ENCODE measurements at places on chromosomes 11 and 22.

DNA sequence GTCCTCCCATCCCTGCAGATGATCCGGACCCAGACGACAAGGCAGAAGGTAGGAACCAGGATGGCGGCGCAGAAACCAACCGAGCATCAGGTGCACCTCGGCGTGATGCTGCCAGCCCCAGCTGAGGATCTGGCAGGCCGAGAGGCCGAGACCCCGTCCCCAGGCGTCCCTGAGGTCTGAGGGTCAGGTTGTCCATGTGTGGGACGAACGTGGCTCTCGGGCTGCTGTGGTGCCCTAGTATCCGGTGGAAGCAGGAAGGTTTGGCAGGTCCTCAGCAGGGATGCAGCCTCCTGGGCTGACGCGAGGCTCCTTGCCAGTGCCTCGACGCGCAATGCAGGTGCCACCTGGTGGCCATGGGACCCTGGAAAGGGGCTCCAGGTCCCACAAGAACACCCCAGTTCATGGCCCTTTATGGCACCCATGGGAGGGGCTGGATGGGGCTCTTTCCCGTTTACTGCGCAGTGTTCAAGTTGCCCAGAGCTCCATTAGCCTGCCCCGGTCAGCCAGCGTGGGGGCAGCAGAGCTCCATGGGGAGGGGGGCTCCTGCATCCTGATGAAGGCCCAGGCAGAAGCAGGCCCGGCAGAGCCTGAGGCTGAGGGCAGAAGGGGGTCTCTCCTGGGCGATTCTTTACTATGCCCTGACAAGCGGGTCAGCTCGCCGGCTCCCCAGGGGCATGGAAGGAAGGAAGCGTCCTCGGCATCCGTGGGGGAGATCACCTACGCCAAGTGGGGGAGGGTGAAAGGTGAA lies 129.9 kb downstream of the CTTN start:
- no peaks in the 10 kb centered on the region for H3K36me3 ChIP-seq
- no peak overlapping the region for H3K27ac ChIP-seq
- H3K27me3 ChIP-seq, result no peaks in the 10 kb centered on the region

DNA sequence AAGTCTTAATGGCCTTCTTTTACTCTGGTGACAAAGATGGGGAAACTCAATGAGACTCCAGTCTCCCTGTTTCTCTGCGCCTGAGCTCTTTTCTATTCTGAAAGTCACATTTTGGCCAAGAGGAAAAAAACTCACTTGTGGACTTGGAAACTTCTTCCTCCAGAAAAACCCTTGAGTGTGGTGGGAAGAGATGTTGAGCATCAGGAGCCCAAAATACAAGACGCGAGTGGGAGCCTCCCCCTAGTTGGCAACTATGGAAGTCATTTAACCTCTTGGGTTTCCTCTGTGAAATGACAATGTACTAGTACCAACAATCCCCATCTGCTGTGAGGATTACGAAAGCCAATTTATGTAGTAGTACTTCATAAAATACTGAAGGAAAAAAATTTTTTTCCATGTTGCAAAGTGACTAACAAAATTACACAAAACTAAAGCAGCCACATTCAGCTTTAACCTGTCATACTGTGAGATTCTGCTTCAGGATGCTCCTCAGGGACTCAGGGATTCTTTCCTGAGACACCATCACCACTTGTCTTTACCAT lies 524 bp upstream of the SLC25A17 start:
- H3K27me3 ChIP-seq, result no peaks in the 10 kb centered on the region
- DNase-seq, result no peak

DNA sequence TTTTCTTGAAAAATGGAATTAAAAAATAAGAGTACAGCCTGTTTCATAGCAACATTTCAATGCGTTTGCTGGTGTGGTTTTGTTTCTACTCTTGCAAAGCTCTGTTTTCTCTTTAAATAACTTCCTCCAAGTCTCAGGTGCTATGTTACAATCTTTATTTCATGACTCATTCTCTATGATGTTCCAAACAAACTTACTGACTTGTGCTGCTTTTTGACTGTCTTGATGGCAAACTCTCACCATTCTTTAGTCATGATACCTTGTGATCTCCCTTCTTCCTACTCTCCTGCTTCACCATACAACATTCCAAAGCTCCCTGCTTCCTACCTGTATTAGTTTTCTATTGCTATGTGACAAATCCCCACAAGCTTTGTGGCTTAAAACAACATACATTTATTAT lies 166.1 kb downstream of the C11orf91 start:
- H3K27ac ChIP-seq, result no peak overlapping the region
- H3K27me3 ChIP-seq, result no peaks in the 10 kb centered on the region
- DNase-seq, result no peak
- no peak overlapping the region for H3K4me3 ChIP-seq

- no peak overlapping the region for H3K4me3 ChIP-seq
- no peaks in the 10 kb centered on the region for H3K36me3 ChIP-seq
- H3K27ac ChIP-seq, result no peak overlapping the region
- H3K27me3 ChIP-seq, result no peaks in the 10 kb centered on the region
These were observed 51.7 kb upstream of the OR9Q1 start for GRCh38 chr11:57972013-57972367.

GRCh38 chr11:5007561-5007960 lies 12.9 kb downstream of the OR51L1 start:
- no peak for DNase-seq
- no peak overlapping the region for H3K4me3 ChIP-seq
- no peak overlapping the region for H3K27ac ChIP-seq
- no peaks in the 10 kb centered on the region for H3K36me3 ChIP-seq
- no peaks in the 10 kb centered on the region for H3K4me1 ChIP-seq

DNA sequence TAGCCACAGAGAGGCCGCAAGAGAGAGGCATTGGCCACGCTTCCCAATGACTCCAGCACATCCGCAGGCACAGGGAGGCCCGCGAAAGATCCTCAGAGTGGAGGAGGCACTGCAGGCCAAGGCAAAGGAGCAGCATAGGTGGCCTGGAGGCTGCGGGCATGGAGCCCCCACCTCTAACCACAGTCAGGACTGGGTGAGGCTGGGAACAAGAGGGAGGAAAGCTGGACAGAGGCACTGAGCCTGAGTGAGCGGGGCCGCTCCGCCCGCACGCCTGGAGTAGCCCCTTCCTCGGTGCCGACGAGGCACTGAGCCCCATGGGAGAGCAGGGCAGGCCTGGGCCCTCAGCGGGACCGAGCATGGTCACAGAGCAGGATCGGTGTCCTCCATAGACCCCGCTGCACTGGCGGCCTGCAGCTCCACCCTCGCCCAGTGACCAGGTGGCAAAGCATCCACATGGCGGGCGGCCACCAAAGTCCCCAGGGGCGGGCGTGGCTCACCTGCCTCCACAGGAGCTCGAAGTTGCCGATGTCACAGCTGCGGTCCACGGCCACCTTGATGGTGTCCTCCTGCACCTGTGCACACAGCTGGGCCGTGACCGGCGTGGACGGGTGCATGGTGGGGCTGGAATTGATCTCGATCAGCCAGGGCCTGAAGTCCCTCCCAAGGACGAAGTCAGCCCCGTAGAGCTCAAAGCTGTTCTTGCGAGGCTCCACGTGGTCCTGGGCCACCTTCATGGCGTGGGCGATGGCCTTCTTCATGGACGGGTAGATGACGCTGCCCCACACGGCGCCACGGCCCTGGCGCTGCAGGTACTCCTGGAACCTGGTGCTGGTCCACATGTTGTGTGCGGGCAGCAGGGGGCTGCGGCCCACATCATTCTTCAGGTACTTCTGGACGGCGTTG lies 18.9 kb upstream of the IL17REL start:
- DNase-seq, result no peak
- H3K27me3 ChIP-seq, result peaks cover 10% of the 10 kb centered on the region
- no peaks in the 10 kb centered on the region for H3K36me3 ChIP-seq
- H3K27ac ChIP-seq, result no peak overlapping the region
- H3K4me1 ChIP-seq, result peaks cover 37% of the 10 kb centered on the region
- H3K4me3 ChIP-seq, result no peak overlapping the region

GRCh38 chr22:43667656-43668055 lies 144.4 kb downstream of the EFCAB6 start:
- H3K4me3 ChIP-seq, result no peak overlapping the region
- H3K4me1 ChIP-seq, result no peaks in the 10 kb centered on the region
- H3K27ac ChIP-seq, result no peak overlapping the region

DNA sequence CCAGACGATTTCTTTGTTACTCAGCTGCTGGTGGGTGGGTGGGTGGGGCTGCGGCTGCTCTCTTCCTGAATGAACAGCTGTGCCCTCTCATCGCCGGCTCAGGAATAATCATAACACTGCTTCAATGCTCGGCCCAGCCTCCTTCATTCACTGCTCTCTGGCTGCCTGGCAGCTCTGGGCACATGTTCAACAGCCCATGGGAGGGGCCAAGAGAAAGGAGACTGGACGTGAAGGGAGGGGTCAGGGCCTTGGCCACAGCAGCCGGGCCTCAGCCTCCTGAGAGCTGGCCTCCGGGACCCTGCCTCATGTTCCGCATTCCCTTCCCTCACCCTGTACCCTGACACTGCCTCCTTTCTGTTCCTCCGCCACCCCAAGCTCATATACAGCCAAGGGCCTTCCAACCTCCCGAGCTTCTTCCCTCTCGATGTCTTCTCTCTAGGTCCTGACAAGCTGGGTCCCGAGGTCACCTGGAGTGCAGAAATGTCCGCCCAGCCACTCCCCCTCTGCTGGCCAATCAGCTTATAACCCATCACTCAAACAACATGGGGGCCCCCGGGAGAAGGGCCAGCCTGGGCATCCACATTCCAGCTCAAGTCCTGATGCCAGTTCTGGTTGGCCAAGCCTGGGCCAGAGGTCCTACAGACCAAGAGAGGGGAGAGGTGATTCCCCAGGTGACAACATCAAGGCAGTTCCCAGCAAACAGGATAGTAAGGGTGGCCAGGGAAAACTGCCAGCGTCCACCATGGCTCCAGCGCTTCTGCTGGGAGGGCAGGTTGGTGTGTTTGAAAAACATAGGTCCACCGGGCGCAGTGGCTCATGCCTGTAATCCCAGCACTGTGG lies 3.2 kb upstream of the CSDC2 start:
- no peaks in the 10 kb centered on the region for H3K36me3 ChIP-seq
- H3K27me3 ChIP-seq, result peaks cover 21% of the 10 kb centered on the region
- no peak overlapping the region for H3K27ac ChIP-seq
